ENCODE measurements at places on chromosomes 7 and 10. TPM values are rescaled to one million over a fixed set of nuclear protein-coding genes. Genes with fewer than 3 reads are reported as not detected.
A peak's percentile ranks its signal among the peaks of the same experiment; 100 is the strongest.

PDE1C gene
- polyA plus RNA-seq = 16.6 TPM

CALN1 gene
- polyA plus RNA-seq = not detected

NODAL gene
- polyA plus RNA-seq = not detected

FOXP2 gene
- 5.4 TPM for polyA plus RNA-seq

FAM25G gene
- polyA plus RNA-seq = not detected

EVX1 gene
- not detected for polyA plus RNA-seq

PTN gene
- polyA plus RNA-seq = 115 TPM

ZCWPW1 gene
- 1.1 TPM for polyA plus RNA-seq

GRCh38 chr10:84294766-84295447 lies 33.5 kb upstream of the CCSER2 start:
- no peak for DNase-seq

DNA sequence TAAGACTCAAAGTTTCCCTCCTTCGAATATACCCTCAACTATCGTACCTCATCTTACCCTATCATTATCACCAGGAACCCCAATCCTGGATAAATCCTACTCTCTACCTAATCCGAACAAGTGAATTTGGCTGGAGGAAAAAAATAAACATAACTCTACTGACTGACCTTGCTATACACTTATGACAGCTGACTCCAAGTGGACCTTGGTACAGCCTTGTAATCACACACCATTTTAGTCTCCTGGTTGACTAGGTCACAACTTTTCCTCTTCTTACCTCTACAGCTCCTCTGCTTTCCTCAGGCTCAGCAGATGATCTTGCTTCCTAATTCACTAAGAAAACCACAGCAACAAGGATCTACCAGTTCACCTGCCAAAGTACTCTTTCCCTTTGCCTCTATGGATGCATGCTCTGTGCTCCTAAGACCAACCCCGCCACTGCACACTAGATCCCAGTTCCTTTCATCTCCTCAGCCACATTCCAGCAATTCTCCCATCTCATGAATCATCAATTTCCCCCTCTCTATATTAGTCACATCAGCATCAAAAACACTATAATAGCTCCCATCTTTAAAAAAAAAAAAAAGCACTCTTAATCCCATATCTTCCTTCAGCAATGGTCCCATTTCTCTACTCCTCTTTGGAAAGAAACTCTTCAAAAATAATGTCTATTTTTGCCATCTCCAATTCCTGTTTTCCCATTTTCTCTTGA lies 35.5 kb downstream of the COA1 start:
- DNase-seq = peak; percentile 91

DNA sequence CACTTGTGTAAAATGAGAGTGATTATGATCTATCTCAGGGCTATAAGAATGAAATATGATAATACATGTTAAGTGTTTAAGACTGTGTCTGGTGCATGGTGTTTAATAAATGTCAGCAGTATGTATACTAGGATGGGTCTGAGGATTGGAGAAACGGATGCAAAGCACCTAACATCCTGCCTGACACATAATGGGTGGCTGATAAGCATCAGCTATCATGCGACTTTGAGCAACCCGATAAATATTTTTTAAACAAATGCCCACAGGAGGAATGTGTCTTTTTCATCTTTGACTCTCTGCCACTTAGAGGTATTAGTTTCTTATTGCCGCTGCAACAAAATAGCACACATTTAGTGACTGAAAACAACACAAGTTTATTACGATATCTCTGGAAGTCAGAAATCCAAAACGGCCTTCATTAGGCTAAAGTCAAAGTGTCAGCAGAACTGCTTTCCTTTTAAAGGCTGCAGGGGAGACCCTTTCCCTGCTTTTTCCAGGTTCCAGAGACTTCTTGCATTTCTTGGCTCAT lies 93.2 kb upstream of the ARHGAP21 start:
- no peak for DNase-seq

DNA sequence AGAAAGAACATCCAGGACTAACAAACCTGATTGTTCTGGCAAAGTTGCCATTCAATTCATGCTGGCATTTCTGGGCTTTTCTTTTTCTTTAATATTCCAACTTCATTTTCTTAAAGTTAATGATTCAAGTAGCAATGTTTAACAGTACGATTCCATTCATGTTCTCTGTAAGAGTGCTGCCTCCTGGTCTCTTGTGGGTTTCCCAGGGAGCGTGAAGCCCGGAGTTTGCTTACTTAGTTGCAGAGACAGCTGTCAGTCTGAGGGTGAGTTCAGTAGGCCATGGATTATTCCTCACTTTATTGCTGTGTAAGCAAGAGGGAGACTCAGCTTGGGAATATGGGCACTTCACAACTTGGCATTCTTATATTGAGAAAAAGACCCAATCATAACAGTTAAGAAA lies 142.2 kb downstream of the TWIST1 start:
- no peak for DNase-seq

DNA sequence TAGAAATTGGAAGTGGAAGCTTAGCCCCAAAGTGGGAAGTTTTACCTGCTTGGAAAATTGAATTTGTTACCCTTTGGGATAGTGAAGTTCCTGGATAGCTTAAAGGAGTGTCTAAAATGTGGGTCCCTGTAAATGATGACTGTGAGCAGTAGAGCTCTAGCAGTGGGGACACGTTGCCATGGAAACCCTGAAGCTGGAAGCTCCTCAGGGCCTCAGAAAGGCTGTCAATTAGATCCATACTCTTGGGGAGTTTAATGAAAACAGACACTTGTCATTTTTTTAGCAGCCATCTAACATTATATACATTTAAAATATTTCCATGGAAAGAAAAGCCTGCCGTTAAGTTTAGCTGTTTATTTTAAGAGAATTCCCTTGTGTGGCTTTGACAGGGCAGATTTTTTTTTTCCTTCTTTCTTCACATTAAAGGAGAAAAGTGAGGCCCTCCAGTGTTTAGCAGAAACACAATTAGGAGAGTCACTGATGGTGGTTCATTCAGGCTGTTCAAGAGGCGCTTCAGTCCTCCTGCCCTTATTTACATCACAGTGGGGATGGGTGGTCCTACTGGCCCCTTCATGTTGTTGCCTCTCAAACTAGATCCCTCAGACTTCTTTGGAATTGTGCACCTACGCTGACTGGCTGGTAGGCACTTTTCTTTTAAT lies 518.4 kb downstream of the CCSER2 start:
- no peak for DNase-seq

DNA sequence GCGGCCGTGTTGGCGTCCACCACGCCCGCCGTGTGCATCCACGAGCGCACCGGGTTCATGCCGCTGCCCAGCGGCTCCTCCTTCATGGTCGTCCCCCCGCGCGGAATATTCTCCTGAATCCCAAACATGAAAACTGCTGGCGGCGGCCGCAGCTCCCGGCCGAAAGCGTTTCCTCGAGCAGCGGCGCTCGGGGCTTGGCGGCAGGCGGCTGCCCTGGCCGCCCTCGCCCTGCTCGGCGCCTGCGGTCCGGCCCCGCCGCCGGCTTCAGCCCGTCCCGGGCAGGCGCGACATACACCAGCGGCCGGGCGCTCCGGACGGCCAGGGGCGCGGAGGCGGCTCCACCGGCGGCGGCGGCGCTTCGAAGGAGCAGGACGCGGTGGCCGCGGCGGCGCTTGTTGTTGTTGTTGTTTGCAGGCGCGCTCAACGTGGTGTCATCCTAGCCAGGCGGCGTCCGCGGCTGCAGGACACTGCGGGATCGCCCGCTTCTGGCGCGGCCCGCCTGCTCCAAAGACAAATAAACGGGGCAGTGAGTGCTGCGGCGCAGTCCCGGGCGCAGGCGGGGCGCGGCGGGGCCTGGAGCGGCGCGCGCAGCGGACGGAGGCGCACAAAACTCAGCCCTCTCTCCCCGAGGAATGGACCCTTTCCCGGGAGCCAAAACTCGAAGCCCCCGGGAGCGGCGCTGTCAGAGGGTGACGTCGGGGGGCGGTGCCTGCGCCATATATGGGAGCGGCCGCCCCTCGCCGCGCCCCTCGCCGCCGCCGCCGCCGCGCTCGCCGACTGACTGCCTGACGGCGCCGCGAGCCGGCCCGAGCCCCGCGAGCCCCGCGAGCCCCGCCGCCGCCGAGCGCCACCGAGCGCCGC lies at the start of gene EBF3:
EBF3 (minus strand) TSS at position 634 of the 861 bp plus-strand sequence; CDS start at position 128, 506 bp downstream.
- DNase-seq = peak; percentile 37

DNA sequence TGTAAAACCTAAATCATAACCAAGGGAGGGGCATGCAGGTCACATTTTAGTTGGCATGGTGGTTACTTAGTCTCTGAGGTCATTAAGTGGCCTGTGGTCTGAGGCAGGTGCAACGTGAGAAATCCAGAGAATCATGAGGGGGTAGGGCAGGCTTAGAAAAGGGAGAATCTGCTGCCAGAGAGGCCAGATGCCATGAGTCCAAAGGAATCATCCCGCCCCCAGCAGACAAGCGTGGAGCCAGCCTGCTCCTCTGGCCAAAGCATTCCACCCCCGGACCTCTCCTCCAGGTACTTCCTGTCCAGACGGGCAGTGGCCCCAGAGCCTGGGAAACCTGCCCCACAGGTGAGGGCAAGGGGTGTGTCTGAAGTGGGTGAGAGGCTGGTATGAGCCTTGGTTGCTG lies 196.4 kb upstream of the ZNF32 start:
- DNase-seq = no peak

DNA sequence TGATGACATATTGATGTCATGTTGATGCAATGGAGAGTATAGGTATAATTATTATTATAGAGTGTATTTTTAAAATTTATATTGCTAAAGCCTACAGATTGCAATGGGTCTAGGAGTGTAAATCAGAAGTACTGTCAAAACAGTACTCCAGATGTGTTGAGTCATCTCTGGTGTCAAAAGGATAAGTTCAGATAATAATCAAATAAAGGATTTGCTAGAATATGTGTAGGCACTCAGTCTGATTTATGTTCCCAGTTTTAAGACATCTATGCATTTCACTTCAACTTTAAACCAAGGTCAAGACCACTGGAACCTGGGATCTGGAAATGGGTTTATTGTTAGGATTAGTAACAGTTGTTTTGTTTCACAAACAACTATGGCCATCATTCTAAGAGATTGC lies 342.3 kb upstream of the BMPER start:
- DNase-seq = no peak

DNA sequence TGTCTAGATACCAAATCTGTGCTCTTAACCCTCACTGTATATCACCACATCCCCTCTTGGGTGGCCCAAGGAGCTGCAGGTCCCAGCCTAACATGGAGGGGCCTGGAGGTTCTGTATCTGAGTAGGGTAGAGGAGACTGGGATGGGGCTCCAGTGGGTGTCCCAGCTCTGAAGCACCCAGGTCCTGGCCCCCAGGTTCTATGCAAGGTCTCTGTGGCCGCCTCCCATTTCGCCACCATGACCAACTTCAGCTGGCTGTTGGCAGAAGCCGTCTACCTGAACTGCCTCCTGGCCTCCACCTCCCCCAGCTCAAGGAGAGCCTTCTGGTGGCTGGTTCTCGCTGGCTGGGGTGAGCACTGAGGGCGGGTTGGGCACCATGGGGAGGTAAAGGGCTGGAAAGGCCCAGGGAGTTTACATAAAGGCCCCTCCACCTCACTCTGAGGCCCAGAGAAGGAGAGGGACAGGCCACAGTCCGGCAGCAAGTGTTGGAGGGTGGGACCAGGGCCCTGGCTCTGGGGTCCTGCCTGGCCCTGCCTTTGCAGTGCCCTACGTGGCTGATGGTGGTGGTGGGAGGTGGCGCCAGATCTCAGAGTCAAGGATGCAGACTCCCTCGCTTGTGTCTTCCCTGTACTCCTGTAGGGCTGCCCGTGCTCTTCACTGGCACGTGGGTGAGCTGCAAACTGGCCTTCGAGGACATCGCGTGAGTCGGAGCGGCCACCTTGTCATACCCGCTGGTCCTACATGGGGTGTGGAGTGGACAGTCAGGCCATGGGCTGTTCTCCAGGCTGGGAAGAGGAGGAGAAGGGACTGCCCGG lies 10.2 kb downstream of the GHRHR start:
- DNase-seq = no peak

DNA sequence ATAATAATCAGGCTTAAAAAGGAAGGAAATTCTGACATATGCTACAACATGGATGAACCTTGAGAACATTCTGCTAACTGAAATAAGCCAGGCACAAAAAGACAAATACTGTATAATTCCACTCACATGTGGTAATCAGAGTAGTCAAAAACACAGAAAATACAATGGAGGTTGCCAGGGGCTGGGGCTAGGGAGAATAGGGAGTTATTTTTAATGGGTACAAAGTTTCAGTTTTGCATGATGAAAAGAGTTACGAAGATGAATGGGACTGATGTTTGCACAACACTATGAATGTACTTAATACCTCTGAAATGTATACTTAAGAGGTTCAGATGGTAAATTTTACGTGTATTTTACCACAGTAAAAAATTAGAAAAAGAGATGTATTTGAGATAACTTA lies 145.6 kb downstream of the DOCK4 start:
- no peak for DNase-seq

DNA sequence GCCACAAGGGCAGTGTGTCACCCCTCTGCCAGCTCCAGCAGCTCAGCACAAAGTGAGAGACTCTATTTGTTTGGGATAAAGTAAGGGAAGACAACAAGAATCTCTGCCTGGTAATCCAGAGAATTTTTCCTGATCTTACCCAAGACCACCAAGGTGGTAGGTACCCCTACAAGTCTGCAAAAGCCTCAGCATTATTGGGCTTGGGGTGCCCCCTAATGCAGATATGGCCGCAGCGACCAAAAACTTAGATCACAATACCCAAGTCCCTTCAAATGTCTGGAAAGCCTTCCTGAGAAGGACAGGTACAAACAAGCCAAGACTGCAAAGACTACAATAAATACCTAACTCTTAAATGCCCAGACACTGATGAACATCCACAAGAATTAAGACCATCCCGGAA lies 22.4 kb upstream of the CUL1 start:
- no peak for DNase-seq

DNA sequence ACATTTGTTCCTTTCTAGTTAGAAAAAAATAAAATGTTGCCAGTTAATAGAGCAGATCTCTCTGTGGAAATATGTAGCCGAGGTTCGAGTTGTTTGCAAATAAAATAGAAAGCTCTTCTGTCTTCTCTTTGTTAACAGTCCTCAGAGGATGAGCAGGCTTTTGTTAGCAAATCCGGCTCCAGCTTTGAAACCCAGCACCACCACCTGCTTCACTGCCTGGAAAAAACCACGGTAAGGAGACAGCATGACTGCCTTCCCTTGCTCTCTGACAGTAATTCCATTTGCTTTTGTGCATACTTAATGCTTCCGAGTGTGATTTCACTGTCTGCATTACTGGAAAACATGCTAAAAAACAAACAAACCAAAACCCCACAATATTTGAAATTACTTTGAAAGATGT lies 115.6 kb downstream of the TSPAN12 start:
- DNase-seq = no peak

GRCh38 chr10:27391325-27391724 lies 112.8 kb upstream of the RAB18 start:
- DNase-seq = no peak

DNA sequence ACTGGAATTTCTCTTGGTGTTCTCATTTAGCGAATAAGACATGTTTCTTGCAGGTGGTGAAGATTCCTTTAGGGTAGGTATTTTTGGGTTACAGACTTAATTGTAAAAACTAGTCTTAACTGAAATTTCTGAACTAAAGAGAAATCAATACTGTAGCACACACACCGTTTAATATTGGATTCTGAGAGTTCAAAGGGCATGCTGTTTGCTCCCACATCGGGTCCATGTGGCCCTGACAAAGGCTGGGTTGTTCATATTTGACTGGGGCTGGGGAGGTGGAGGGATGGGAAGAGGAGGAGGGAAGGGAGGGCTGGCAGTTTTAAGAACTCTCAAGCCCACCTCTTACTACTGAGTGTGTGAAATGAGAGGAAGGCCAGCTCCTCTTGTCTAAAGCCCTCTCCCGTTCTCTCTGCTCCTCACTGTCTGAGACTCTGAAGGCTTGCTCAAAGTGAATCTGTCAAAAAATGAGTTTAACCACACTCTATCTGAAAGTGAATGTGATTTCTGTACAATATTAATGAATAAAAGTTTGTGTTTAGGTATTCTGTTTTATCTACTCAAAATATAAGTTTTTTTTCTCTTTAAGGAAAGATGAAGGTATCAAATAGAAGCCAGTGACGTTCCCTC lies 40.0 kb upstream of the RHEB start:
- no peak for DNase-seq
